ENCODE measurements at places on chromosomes 1 and 21.

GRCh38 chr21:25639551-25640201 lies 618 bp downstream of the JAM2 start:
- peak; percentile 17 for DNase-seq

DNA sequence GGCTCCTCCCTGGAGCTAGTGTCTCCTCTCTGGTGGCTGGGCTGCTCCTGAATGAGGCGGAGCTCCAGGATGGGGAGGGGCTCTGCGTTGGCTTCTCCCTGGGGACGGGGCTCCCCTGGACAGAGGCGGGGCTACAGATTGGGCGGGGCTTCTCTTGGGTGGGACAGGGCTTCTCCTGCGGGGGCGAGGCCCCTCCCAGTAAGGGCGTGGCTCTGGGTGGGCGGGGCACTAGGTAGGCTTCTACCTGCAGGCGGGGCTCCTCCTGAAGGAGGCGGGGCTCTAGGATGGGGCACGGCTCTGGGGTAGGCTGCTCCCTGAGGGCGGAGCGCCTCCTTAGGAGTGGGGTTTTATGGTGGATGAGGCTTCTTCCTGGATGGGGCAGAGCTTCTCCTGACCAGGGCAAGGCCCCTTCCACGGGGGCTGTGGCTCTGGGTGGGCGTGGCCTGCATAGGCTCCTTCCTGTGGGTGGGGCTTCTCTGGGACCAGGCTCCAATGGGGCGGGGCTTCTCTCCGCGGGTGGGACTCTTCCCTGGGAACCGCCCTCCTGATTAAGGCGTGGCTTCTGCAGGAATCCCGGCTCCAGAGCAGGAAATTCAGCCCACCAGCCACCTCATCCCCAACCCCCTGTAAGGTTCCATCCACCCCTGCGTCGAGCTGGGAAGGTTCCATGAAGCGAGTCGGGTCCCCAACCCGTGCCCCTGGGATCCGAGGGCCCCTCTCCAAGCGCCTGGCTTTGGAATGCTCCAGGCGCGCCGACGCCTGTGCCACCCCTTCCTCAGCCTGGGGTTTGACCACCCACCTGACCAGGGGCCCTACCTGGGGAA lies 22.7 kb upstream of the ARF1 start:
- DNase-seq, result peak; percentile 48

- no peak for DNase-seq
Measured at GRCh38 chr21:28590026-28590425, 402.7 kb downstream of the LTN1 start.

DNA sequence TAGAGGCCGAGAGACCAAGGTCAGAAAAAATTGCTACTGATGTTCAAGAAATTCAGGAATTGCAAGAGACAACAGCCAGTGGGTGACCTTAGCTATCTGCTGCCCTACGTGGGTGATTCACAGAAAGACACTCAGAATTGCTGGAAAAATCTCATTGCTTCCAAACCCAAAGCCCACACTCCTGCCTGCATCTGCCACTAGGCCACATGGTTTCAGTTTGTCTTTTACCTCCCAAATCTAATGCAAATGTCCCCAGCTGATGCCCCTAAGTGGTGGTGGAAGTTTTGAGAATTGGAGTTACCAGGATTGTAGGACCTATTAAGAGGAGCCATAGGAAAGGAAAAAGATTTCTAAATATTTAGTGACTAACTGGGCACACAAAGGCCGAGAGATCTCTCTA lies 341.5 kb upstream of the CHRM3 start:
- no peak for DNase-seq

GRCh38 chr1:91555821-91556531 lies 55.3 kb downstream of the CDC7 start:
- peak; percentile 45 for DNase-seq

DNA sequence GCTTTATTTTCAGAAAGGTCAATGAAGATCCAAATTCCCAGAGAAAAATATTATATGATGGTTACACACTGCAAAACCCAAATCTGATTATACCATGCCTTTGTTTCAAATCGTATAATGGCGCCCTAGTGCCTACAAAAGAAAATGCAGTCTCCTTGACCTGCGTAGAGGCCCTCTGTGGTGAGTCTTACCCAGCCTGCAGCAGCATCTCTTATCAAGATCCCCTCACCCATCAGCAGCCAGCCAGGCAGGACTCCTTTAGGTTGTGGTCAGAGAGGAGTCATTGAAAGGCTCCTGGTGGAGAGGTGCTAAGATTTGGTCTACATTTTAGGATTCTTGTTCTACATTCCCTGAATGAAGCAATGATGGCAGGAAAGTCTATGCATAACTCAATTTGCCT lies 23.7 kb upstream of the DAB1 start:
- no peak for DNase-seq

DNA sequence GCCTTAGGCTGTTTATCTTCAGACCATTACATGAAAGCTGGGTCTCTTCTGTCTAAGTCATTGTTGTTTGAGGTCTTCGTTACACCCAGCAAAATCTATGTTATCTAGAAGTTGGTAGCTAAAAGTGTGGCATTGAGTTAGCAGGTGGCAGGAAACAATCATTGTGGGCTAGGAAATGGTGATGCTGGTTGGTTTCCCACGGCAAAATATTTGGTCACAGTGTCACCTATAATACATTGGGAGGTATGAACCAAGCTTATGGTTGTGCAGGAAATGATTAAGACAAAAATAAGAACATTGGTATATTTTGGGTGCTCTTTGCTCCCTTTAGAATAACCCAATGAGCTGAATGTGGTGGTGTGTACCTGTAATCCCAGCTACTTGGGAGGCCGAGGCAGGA lies 169.7 kb downstream of the TRIM33 start:
- DNase-seq, result no peak

DNA sequence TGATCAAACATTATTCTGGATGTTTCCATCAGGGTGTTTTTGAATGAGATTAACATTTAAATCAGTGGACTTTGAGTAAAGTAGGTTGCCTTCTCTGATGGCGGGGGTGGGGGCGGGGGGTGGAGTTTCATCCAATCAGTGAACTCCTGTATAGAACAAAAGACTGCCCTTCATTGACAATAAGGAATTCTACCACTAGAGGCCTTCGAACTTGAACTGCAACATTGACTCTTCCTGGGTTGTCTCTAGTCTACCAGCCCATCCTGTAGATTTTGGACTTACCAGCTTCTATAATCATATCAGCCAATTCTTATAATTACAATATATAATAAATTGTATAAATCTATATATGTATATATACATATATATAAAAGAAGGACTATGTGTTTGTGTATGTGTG lies 520.4 kb upstream of the CXADR start:
- DNase-seq, result no peak

GRCh38 chr1:72227667-72228066 lies 54.7 kb downstream of the NEGR1 start:
- DNase-seq, result no peak

- peak; percentile 30 for DNase-seq
Measured at GRCh38 chr1:227946624-227947385, 927 bp downstream of the WNT9A start.

DNA sequence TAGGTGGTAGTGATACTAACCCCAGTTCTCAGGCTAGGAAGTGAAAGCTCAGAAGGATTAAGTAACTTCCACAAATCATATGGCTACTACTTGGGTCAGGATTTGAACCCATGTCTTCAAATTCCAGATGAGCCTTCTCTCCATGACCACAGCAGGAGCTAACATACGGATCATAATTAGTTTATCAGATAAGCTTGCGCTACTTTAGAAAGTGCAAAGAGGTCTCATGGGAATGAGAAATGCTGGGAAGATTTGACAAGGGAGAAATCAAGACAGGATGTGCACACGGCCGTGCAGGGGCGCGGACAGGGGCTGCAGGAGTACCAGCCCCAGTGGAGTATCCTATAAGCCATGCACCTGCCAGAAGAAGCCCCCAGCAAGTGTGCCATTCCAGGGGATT lies 5.2 kb downstream of the PLEKHA6 start:
- no peak for DNase-seq

DNA sequence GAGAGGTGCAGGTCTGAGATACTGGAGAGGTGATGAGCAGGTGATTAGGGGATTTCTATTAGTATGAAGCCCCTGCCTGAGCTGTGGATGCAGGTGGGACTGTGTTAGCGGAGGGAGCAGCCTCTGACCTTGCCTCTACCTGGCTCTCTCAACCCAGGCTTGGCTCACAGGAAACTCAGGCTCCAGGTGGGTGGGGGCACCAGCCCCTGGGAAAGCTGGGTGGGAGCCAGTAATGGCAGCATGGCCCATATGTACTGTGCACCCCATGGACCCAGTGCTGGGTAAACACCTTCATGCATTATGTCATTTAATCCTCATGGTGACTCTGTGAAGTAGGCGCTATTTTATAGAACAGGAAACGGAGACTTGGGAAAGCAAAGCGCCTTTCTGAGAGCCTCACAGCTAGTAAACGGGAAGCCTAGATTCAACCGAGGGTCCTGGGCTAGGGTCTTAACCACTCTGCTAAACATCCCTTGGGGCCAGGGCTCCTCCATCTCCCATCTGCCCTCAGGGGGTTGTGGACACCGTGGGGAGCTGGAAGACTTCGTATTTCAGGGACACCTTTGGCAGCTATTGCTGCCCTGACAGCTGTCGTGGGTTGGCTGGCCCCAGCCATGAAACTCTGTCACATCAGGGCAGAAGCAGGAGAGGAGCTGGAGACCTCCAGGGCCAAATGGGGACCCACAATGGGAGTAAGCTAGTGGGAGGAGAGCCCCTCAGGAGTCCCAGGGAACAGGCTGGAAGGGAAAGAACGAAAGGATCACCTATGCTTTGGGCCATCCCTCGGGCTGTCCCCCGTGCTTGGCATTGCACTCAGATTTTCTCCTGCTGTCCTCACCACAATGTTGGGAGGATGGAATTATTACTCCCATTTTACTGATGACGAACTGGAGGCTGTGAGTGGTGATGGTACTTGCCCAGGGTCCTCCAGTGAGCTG lies 59.6 kb upstream of the CSF3R start:
- DNase-seq, result no peak

GRCh38 chr21:30839304-30839703 lies 9.7 kb upstream of the KRTAP7-1 start:
- DNase-seq, result no peak

All from activated T-helper 9 cell treated with anti-CD3 and anti-CD28 coated beads, Interleukin-2, amount 50 U/mL, for 16 hours (primary cell).